ENCODE measurements at places on chromosomes 13 and 19.

DNA sequence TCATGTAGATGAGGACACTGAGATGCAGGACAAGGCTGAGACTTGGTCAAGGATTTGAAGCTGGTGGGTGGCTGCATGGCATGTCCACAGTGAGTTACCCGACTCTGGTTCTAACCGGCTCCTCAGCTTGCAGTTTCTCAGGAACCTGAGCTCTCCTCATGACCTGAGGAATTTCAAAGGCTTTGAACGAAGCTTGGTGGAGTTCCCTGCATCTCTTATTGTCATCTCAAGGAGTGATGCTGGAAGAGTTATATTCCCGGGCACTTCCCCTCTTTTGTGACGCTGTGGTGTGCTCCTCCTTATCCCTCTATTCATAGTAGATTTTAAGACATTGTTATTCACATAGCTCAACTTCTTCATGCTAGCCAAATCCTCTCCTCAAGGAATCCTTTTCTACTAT is 500.1 kb upstream of the HTR2A start:
- DNase-seq: no peak

- no peak for DNase-seq
Observed at GRCh38 chr19:49889038-49889686, 7.5 kb downstream of the IL4I1 start.

- no peak for DNase-seq
Observed at GRCh38 chr13:26919311-26919710, 158.7 kb upstream of the GPR12 start.

GRCh38 chr19:49692147-49692506 is 1.2 kb downstream of the CPT1C start:
- DNase-seq: no peak

GRCh38 chr19:397321-397720 is 11.6 kb downstream of the C2CD4C start:
- no peak for DNase-seq
